CD8-positive, alpha-beta memory T cell (primary cell): ENCODE measurements at places on chromosomes 7 and 10.

DNA sequence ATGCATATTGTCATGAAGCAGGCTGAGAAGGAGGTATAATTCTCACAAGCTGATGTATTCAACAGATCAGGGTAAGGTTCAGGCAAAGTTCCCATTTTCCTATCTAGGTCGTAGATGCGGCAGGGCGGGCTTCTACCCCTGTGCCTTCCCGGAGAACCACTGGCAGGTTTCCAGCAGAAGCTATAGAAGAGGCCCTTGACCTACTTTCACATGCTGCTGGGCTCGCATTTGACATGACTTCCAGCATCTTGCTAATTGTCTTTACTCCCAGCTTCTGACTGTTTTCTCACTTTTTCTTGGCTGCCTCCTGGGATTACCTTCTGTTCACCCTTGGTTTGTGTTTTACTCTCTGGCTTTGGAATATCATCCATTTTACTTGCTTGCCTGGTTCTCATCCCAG, 32.6 kb upstream of the ORC5 start:
- H3K4me3 ChIP-seq: no peak overlapping the region
- H3K27ac ChIP-seq: no peak overlapping the region
- no peak for DNase-seq
- H3K36me3 ChIP-seq: no peaks in the 10 kb centered on the region
- no peaks in the 10 kb centered on the region for H3K4me1 ChIP-seq
- H3K27me3 ChIP-seq: peaks cover 5% of the 10 kb centered on the region

DNA sequence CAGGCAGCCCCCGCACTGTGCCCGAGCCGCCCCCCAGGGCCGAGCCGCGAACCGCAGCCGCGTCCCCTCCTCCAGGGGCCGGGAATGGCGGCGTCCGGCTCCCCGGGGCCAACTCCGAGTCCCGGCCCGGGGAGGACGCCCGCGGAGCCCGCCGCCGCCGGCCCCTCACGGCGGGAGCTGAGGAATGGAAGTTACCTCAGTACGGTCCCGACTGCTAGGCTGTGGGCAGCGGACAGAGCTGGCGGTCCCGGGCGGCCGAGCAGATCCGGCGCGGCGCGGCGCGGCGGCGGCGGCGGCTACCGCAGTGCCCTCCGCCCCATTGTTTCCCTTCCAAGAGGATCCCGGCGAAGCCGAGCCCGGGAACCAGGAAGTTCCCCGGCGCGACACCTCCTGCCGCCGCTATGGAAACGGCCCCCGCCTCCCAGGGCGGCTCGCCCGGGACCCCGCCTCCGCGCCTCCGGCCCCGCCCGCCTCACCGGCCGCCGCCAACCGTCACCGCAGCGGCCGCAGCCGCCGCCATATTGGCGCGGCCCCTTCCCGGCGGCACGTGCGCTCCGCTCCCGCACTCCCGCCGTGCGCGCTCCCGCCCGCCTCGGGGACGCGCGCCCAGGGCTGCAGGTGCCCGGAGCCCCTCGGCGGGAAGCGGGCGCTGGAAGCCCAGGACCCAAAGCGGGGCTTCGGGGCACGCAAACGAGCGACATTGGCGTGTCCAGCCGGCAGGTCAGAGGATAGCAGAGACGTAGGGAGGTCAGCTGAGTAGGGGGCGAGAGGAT, at the start of gene USP6NL:
USP6NL (minus strand) TSS at position 403 of the 773 bp plus-strand sequence. CDS start 14,016 bp downstream, outside the sequence.
- H3K4me1 ChIP-seq: peaks cover 6% of the 10 kb centered on the region
- H3K27ac ChIP-seq: peak within 1 kb of the TSS; percentile 79
- no peaks in the 10 kb centered on the region for H3K27me3 ChIP-seq
- peak; percentile 66 for DNase-seq
- no peaks in the 10 kb centered on the region for H3K36me3 ChIP-seq

GRCh38 chr10:132542086-132542775, 4.6 kb downstream of the INPP5A start:
- no peaks in the 10 kb centered on the region for H3K27me3 ChIP-seq
- peaks cover 63% of the 10 kb centered on the region for H3K4me1 ChIP-seq
- H3K36me3 ChIP-seq: no peaks in the 10 kb centered on the region
- H3K27ac ChIP-seq: no peak overlapping the region
- H3K4me3 ChIP-seq: no peak overlapping the region

GRCh38 chr7:53776323-53776722, 740.9 kb downstream of the POM121L12 start:
- H3K4me1 ChIP-seq: no peaks in the 10 kb centered on the region
- H3K4me3 ChIP-seq: no peak overlapping the region
- no peak for DNase-seq
- H3K27ac ChIP-seq: no peak overlapping the region
